Lung (tissue), 17 donors: ENCODE measurements at places on chromosomes 5 and 9. TPM values are rescaled to one million over a fixed set of nuclear protein-coding genes. Genes with fewer than 3 reads are reported as not detected.

GRCh38 chr5:165360366-165360765 is 1854.9 kb downstream of the MAT2B start:
- no peak for DNase-seq

GRCh38 chr5:59666440-59667068 is 227.0 kb downstream of the PDE4D start:
- no peak for DNase-seq

DNA sequence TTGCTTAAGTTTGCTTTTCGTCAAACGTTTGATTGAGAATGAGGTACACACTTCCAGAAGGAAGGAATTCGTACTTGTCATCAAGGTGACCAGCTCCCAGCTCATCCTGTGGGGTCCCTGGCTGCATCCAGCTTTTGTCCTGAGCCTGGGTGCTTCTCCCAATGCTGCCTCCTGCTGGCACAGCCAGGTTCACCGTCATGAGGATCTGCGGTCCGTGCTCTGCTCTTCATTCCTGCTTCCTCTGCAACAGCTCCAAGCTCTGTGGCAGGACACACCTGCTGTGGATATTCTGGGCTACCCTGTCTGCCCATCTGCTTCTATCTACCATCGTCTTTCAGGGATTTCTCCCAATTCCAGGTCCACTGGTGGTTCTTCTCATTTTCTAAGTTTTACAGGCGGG is 13.3 kb upstream of the UBE2QL1 start:
- no peak for DNase-seq

DNA sequence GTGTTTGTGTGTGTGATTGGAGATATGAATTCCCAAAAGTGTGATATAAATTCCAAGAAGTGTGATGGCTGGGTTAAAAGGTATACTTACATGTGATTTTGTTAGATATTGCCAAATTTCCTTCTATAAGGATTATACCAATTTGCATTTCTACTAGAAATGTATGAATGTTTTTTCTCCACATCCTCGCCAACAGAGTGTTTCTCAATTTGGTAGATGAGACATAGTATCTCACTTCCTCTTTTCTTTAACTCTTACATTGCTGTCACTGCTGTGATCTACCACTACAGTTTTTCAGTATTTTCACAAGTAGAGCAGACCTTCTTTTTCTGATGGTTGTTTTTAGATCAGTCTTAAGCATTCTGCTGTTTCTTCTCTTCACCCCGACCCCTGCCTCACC is 111.3 kb downstream of the FER start:
- peak; percentile 20 for DNase-seq

DNA sequence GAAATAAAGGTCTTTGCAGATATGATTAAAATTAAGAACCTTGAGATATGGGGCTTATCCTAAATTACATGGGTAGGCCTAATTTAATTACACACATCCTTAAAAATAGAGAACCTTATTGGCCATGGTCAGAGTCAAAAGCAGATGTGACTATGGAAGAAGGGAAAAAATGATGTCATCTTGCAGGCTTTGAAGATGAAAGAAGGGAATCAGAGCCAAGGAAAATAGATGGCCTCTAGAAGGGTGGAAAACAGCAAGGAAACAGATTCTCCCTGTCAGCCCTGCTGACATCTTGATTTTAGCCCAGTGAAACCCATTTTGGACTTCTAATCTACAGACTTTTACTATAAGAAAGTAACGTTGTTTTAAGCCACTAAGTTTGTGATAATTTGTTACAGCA is 37.6 kb upstream of the KCNN2 start:
- no peak for DNase-seq

Gene MARCHF3
- total RNA-seq = 10.2 TPM

Gene PCDHB13
- total RNA-seq = 7.7 TPM

Gene EIF4E1B
- total RNA-seq = not detected

Gene RNF208
- total RNA-seq = 1.7 TPM

Gene CTSV
- total RNA-seq = 1.8 TPM

Gene OR1J2
- total RNA-seq = not detected
